Airway epithelial cell (primary cell): ENCODE measurements at places on chromosomes 1 and 21. TPM values are rescaled to one million over a fixed set of nuclear protein-coding genes. Genes with fewer than 3 reads are reported as not detected.

The GSTM2 gene
- total RNA-seq = 4.6 and 5.8 TPM in 2 replicates

The LAX1 gene
- not detected in 2 replicates for total RNA-seq

The MCOLN3 gene
- total RNA-seq = 1.8 and 2.5 TPM in 2 replicates

The DCDC2B gene
- not detected in 2 replicates for total RNA-seq

The GREM2 gene
- total RNA-seq = not detected in 2 replicates

The SLC25A34 gene
- total RNA-seq = 0.05 and 0.14 TPM in 2 replicates
